ENCODE measurements at places on chromosomes 2 and 18. TPM values are rescaled to one million over a fixed set of nuclear protein-coding genes. Genes with fewer than 3 reads are reported as not detected.

DNA sequence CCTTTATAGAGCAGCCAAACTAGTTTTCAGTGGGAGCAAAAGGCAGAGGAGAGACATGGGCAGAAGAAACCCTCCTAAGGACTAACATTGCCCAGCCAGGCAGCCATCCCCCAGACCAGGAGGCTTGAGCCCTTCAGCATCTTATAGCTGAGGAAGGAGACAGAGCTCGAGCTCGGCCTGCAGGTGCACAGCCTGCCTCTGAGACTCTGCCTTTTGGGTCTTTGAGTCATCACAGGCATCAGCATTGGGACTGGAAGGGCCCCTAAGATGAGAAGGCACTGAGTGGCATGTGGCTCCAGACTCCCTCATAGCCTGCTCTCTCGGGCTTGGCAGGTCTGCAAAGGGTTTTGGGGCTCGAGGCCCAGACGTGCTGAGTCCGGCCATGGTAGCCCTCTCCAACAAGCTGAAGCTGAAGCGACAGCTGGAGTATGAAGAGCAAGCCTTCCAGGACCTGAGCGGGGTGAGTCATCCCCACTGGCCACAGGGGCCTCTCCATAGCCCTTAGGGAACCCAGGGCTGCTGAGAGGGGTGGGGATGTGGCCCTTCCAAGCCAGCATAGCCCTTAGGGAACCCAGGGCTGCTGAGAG is 84.1 kb downstream of the EPAS1 start:
- no peak overlapping the region for H3K27ac ChIP-seq
- no peak for DNase-seq
- no peaks in the 10 kb centered on the region for H3K36me3 ChIP-seq
- no peaks in the 10 kb centered on the region for H3K27me3 ChIP-seq
- H3K4me1 ChIP-seq = peaks cover 5% of the 10 kb centered on the region
- H3K4me3 ChIP-seq = no peak overlapping the region

DNA sequence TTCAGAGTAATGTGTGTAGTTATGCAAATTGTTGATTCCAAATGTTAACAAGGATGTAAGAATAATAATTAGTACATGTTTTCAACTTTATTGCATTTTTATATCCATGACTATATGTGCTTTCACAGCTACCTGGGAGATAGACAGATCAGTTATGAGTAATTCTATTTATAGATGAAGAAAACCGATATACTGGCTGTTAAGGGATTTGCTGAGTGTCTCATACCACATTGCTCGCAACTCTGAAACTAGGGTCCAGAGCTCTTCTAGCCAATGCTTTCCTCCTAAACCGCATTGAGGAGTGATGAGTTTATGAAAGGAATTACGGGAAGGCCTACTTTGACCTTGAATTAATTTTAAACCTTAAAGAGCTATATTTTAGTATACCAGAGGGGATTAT is 202.3 kb downstream of the MYO3B start:
- no peaks in the 10 kb centered on the region for H3K36me3 ChIP-seq
- no peak overlapping the region for H3K27ac ChIP-seq
- H3K4me1 ChIP-seq = no peaks in the 10 kb centered on the region
- DNase-seq = no peak
- H3K27me3 ChIP-seq = peaks cover 4% of the 10 kb centered on the region

- no peaks in the 10 kb centered on the region for H3K27me3 ChIP-seq
- H3K4me1 ChIP-seq = peaks cover 5% of the 10 kb centered on the region
Observed at GRCh38 chr2:181456660-181457120, 496 bp upstream of the ITGA4 start.

AGXT gene
- total RNA-seq = not detected

- H3K27ac ChIP-seq = no peak overlapping the region
- no peaks in the 10 kb centered on the region for H3K27me3 ChIP-seq
- no peaks in the 10 kb centered on the region for H3K36me3 ChIP-seq
- H3K4me1 ChIP-seq = no peaks in the 10 kb centered on the region
- H3K4me3 ChIP-seq = no peak overlapping the region
Observed at GRCh38 chr2:39622860-39623259, 42.9 kb upstream of the TMEM178A start.

ANKRD53 gene
- total RNA-seq = not detected

DNA sequence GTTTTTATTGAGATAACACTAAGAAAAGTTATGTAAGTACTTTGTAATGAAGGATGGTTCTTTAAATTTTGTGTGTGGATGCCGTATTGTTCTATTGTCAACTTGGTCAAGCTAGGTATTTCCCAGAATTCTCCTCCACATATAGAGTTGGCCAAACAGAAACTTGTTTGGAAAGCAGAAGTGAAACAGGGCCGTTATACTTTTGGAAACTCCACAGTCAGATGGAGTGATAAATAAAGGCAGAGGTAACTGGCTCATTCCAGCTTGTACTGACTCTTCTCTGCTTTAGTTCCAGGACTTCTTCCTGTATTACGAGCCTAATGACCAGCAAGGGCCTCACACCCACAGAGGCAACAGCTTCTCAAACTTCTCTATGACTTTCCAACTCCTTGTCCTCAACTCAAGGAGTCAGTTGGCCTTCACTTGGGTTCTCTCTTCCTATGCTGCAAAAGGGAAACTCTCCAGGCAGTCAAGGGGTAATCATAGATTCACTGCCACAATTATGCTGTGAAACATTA is 16.4 kb upstream of the STARD7 start:
- H3K36me3 ChIP-seq = no peaks in the 10 kb centered on the region
- no peaks in the 10 kb centered on the region for H3K27me3 ChIP-seq
- H3K4me1 ChIP-seq = no peaks in the 10 kb centered on the region
- no peak overlapping the region for H3K27ac ChIP-seq
- no peak overlapping the region for H3K4me3 ChIP-seq

ZNF396 gene
- 5.1 TPM for total RNA-seq

AKAIN1 gene
- total RNA-seq = not detected

OBSL1 gene
- 7.5 TPM for total RNA-seq

DNA sequence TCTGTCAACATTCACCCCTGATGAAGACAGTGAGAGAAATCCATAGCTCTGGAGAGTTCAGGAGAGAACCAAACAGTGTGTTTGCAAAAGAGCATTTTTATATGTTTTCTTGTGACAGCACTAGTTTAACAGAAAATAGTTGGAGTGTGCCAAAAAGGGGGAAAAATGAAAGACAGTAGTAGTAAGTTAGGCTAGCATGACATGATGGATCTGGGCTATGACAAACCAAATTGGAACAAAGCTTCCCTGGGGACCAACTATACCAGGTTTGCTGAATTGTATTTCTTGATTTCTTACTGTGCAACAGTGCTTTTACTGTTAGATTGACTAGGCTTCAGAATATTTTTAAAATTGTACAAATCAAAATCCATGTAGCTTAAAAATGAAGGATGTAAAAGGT is 159.8 kb downstream of the ARHGAP15 start:
- no peak overlapping the region for H3K4me3 ChIP-seq
- H3K27ac ChIP-seq = no peak overlapping the region
- no peak for DNase-seq
- no peaks in the 10 kb centered on the region for H3K4me1 ChIP-seq

MAP3K19 gene
- total RNA-seq = not detected

RESP18 gene
- not detected for total RNA-seq
